ENCODE measurements at places on chromosomes 1 and 21. TPM values are rescaled to one million over a fixed set of nuclear protein-coding genes. Genes with fewer than 3 reads are reported as not detected.

AMPD1 gene
- not detected for total RNA-seq

S100A7 gene
- total RNA-seq, result not detected

ALPL gene
- not detected for total RNA-seq

ESPN gene
- total RNA-seq, result not detected

MFAP2 gene
- 132 TPM for total RNA-seq

PTPN14 gene
- 119 TPM for total RNA-seq

MAN1C1 gene
- total RNA-seq, result 0.79 TPM
